Fibroblast of skin of left quadriceps (primary cell): ENCODE measurements at places on chromosomes 2 and 18.

GRCh38 chr2:108586631-108587030 lies 52.4 kb downstream of the LIMS1 start:
- no peak for DNase-seq

- DNase-seq, result no peak
These were observed 6.3 kb downstream of the C2orf81 start for GRCh38 chr2:74414881-74415761.

GRCh38 chr2:136323935-136324334 lies 206.0 kb upstream of the CXCR4 start:
- no peak for DNase-seq

GRCh38 chr18:6571239-6571602 lies 156.5 kb upstream of the L3MBTL4 start:
- DNase-seq, result no peak

DNA sequence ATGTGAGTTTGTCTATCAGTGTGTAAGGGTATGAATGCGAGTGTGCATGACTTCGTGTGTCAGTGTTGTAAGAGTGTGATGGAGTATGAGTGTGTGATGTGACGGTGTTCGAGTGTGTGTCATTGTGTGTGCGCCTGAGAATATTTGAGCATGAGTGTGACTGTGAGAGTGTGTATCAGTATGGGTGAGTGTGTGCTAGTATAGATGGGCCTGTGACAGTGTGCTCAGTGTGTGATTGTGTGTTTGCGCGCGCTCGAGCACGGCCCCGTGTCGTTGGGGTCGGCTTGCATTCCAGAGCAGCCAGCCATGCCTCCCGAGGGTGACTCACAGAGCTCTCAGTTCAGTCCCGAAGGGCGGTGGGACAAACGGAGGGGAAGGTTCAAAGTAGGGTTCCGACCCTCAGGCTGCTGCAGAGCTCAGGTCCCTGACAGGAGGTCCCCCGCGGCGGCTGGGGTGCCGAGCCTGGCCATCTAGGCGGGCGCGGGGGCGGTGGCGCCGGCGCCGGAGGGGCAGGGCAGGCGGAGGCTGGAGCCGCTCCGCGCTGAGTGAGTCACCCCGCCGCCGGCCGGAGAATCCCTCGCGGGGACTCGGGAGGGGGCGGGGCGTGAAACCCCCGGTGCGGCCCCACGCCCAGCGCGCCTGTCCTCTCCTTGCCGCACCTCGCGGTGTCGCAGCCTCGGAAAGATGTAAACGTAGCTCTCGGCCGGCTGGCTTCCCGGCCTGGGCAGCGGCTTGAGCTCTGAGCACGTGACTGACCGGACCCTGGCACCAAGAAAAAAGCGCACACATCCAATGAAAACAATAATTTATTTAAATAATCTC lies 3.8 kb downstream of the DLX2 start:
- no peak for DNase-seq

DNA sequence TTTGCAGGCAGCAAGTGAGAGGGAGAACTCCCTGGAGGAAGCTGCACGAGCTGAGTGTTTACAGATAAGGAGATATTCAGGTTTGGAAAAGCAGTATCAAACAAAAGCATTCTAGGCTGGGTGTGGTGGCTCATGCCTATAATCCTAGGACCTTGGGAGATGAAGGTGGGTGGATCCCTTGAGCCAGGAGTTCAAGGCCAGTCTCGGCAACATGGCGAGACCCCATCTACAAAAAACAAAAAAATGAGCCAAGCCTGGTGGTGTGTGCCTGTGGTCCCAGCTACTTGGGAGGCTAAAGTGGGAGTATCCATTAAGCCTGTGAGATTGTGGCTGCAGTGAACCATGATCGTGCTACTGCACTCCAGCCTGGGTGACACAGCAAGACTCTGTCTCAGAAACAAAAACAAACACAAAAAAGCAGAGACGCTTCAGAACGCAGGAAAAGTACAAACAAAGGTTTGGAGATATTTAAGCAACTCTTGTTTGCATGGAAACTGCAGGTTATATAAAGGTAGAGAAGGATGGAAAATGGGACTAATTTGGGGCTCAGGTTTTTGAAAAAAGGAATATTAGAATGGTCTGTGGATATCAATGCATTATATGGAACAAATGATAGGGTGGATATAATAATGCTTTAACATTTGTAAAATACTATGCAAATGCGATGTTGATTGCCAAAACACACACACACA lies 31.6 kb downstream of the MYCN start:
- DNase-seq, result no peak

GRCh38 chr2:119407430-119408220 lies 24.0 kb upstream of the TMEM37 start:
- peak; percentile 24 for DNase-seq

DNA sequence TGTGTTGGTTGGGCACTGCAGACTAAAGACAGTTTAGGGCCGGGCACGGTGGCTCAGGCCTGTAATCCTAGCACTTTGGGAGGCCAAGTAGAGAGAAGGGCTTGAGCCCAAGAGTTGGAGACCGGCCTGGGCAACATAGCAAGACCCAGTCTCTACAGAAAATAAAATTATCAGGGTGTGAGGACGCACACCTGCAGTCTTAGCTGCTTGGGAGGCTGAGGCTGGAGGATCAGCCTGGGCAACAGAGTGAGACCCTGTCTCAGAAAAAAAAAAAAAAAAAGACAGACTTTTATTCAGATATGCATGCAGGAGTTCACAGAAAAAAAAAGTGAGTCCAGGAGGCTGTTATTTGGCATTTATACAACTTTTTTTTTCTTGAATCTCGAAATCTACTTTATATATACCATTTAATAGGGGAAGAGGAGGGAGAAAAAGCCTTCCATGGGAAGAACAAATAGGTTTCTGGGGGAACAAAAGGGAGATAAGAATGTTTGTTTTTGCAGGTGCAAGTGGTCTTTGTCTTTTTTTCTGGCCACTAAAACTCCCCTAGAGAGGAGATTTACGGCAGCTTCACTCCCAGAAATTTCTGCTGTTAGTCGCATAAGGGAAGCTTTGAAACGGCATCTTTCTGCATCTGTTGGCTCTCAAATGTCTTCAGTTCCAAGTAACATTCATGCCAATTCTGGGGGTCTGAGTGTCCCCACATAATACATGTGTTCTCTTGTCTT lies 4.1 kb upstream of the MSH6 start:
- DNase-seq, result no peak

DNA sequence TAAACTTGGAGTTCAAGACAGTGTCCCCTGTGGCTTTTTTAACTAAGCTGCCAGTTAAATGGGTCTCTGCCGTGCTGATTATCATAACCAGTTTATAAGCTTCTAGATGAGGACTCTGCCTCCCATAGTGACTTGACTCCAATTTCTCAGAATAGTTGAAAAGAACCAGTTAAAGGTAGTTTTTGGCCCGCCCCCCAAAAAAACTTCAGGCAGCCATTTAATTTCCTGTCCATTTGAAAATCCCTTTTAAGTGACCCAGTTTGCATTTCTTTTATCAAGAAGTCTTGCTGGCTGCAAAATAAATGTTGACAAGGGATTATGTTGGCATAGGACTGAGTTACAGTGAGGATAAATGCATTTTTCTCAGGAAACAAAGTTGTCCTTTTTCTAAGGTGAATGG lies 2.3 kb downstream of the SLC20A1 start:
- DNase-seq, result no peak

DNA sequence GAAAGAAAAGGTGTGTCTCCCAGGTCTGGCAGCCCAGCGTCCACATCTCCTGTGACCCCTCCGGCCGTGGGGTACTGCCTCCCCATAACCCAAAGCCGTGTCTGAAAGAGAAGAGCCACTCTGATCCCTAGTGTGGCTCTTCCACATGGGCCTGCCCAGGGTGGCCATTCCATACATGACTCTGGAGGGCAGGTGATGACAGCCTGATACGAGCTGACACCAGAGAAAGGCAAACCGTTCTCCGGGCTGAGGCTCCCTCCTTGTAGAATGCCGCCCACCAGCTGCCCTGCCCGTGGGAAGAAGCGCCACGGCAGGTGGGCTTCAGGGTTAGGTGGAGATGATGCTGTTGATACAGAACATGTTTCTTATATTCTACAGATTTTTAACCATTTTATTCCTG lies 451.6 kb upstream of the SALL3 start:
- DNase-seq, result no peak

DNA sequence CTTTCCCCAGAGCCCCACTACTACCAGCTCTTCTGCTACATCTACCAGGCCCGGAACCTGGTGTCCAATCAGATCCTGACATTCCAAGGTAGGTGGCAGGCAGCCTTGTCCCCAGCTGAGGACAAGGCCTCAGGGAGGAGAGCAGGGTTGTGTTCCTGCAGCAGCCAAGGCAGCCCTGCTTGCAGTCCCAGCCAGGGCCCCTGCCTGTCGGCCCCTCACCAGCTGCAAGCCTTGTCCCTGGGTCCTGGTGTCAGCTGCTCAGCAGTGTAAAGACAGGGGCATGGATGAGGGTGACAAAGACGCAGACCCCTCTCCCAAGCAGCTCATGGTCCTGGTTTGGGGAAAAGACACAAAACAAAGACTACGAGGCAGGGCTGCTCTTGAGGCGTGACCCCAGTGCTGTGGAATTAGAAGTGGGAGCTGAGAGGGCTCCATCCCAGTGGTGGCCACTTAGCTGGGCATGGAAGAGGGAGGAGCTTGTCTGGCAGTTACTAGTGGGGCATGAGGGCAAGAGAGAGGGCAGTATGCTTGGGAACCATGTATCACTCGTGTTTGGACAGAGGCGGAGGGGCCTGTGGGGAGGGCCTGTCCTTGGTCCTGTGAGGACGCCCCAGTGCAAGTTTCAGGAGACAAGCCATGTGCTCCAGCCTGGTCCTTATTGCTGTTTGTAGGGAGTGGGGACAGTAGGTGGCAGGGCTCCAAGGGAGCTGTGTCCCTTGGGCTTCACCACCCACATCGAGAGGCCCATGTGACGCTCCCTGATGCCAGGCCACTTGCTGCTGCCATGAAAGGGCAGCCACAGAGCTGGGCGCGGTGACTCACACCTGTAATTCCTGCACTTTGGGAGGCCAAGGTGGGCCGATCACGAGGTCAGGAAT lies 47.5 kb downstream of the LMAN2L start:
- DNase-seq, result no peak

DNA sequence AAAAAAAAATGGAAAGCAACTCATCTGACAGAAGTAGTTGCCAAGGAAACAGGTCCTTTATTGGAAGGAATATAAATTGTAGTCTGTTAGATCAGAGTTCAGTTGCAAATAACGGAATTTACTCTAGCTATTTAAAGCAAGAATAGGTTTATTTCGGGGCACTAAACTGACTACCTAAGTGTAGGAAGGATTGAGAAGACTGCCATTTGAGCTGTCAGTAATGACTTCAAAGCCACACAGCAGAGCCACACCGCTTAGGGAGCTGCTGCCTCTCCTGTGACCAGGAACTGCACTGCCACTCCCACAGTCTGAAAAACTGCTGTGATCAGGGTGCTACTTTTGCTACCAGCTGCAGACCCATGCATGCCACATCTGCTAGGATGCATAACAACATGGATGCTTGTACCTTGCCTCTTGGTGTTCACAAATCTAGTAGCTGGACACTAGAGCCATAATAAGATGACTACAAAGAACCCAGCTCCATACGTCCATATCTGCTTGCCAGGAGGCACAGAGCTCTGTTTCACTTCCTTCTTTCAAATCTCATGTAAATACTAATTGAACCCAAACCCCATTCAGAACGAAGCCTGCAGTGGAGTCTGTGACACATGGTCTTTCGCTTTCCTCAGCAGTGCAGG lies 2.2 kb downstream of the DSG2 start:
- no peak for DNase-seq

- DNase-seq, result no peak
These were observed 160.2 kb downstream of the PXDN start for GRCh38 chr2:1584051-1584531.

DNA sequence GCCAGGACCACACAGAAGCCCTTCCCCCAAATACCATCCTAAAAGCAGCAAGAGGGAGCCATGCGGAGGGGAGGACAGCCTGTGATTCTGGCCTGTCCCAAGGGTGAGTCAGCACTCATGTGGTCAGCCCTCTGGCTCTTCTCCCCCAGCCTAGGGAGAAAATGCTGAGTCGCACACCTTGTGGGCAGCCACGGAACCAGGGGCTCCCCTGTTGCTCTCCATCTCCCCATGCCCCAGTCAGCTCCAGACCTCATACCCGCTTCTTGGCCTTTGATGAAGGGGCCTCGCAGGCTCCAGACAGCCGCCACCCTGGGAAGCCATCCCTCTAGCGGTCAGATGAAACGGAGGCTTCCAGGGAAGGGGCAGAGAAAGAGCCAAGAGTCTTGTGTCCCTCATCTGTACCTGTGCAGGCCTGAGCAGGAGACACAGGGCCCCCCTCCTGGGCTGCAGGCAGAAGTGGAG lies 181.3 kb upstream of the SIX2 start:
- DNase-seq, result no peak

- no peak for DNase-seq
These were observed 12.4 kb upstream of the CCDC88A start for GRCh38 chr2:55431982-55432627.

- no peak for DNase-seq
These were observed 17.0 kb downstream of the SMAD7 start for GRCh38 chr18:48933578-48934414.

GRCh38 chr2:177881008-177881747 lies 191.4 kb downstream of the PDE11A start:
- DNase-seq, result no peak

- no peak for DNase-seq
These were observed 134.2 kb downstream of the GLI2 start for GRCh38 chr2:120869730-120870466.

DNA sequence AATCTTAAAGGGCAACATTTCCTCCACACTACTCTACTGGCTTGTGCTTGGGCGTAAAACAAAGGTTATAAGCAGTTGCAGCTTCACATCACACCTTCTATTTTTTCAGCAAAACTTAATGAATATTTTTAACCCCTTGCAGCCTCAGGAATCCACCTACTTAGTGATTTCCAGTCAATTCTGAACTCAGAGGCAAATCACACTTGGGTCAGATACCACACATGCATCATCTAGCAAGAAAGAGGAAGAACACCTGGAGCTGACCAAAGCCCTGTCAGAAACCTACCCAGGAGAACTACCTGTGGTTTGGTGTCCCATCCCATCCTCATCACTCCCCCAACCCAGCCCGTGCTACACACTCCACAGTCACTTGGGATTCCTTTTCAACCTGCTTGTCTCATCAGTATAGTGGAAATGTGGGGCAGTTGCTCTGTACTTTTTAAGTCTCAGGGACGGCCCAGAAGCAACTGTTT lies 25.5 kb downstream of the PIAS2 start:
- DNase-seq, result no peak

DNA sequence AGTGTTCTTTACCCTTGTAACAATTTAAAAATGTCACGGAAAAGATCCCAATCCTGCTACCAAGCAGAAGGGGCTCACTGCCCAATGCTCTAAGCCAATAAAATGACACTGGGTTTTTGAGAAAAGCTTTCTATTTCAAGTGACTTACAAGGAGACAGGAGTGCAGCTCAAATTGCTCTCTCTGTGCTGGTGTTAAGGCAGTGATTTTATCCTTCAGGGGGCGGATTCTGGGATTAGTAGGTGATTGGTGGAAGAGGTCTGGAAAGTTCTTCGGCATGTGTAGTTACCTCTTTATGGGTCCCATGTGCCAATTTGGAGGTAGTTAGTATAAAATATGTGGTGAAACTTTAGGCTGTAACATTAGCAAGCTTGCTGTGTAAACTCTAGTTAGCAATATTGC lies 27.4 kb upstream of the MCM6 start:
- no peak for DNase-seq
